ENCODE measurements at places on chromosomes 3 and 15.
A peak's percentile ranks its signal among the peaks of the same experiment; 100 is the strongest.

GRCh38 chr3:189167027-189167766 lies 4.6 kb upstream of the TPRG1 start:
- no peak for DNase-seq

DNA sequence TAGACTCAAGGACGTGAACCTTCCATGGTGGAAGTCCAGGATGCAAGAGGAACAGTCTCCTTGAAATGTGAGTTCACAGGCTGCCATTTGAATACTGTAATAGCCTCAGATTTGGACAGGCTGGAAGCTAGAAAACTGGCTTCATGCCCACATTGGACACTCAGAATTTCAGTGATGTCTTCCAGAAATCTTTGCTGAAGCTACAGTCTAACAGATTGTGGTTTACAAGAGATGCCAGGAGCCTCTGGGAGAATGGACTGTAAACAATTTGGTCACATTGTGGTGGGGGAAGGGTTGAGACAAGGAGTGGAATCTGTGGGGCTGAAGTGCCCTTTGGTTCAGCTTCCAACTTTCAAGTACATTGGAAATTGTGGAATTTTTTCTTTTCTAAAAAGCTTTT lies 252.0 kb upstream of the PROK2 start:
- no peak for DNase-seq

- no peak for DNase-seq
Measured at GRCh38 chr3:79002465-79003372, 765.1 kb downstream of the ROBO1 start.

GRCh38 chr3:128923576-128923975 lies 44.2 kb downstream of the ACAD9 start:
- DNase-seq: no peak

DNA sequence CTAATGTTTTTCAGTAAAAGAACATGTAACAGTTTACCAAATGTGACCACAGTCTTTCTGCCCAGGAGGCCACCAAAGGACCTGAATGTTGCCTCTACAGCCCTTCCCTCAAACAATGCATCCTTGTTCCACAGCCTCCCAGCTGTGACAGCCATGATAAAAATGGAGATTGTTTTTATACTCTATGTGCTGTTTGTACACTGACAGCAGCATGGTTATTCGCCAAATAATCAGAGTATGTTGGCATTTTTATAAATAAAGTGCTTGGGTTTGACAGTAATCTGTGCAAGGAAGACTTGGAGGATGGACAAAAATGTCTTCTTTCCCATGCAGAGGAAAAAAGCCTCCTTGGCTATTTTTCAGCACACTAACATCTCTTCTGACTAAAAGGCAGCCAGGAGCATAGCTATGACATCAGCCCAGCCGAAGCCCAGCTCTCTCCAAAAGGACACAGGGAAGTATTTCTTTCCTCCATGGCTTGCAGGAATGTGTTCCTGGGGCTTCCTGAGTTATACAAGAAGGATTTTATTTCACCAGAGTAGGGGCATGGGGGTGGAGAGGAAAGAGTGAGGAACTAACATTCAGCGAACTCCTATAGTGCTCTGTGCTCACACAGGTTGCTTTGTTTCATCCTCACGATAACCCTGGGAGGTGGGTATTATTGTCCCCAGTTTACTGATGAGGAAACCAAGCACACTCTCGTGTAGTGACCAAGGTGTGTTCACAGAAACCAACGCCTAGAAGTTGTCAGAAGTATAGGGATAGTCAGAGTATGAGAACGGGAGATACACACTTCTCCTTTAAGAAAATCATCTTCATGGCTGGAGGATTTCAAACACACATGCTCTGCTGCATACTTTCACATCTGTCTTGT lies 339.7 kb downstream of the MECOM start:
- DNase-seq: no peak

GRCh38 chr3:99315896-99316295 lies 322.5 kb upstream of the COL8A1 start:
- DNase-seq: no peak

GRCh38 chr3:177213801-177214535 lies 16.7 kb upstream of the TBL1XR1 start:
- DNase-seq: no peak

GRCh38 chr15:62046078-62046743 lies 14.0 kb downstream of the VPS13C start:
- no peak for DNase-seq

GRCh38 chr15:44788748-44789147 lies 52.4 kb downstream of the TRIM69 start:
- DNase-seq: peak; percentile 1

DNA sequence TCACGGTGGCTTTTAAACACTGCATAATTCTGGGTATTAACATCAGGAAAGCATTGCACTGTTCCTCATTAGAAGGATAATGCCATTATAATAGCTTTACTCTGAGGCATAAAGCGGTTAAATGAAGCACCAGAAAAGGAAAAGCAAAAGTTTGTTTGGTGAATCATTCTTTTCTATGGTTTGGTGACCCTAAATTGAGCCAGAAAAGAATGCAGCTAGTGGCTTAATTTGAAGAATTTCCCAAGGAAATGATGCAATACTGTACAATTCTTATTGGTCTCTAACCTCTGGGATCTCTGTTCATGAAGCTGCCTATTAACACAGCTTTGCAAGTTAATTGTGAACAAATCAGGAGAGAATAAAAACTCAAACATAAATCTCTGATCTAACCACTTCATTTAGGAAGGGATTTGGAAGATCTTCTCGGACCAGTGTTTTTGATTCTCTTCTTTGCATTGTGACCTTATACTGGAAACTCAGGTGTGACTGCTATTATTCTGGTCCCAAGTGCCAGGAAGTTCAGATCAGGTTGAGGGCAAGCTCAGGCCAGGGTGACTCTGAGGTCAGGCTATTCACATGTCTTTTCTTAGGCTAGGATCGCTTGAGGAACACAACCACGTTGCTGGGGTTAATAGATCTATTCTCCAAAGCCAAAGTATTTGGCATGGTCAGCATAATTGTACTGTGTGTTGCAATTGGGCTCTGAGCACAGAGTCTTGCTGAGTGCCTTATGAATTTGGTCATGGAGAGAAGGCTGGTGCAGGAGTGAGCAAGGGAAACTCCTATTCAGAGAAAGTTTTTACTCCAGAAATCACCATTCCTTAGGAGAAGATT lies 11.3 kb upstream of the DLG1 start:
- peak; percentile 79 for DNase-seq

GRCh38 chr3:130529486-130530215 lies 12.7 kb downstream of the COL6A6 start:
- no peak for DNase-seq

DNA sequence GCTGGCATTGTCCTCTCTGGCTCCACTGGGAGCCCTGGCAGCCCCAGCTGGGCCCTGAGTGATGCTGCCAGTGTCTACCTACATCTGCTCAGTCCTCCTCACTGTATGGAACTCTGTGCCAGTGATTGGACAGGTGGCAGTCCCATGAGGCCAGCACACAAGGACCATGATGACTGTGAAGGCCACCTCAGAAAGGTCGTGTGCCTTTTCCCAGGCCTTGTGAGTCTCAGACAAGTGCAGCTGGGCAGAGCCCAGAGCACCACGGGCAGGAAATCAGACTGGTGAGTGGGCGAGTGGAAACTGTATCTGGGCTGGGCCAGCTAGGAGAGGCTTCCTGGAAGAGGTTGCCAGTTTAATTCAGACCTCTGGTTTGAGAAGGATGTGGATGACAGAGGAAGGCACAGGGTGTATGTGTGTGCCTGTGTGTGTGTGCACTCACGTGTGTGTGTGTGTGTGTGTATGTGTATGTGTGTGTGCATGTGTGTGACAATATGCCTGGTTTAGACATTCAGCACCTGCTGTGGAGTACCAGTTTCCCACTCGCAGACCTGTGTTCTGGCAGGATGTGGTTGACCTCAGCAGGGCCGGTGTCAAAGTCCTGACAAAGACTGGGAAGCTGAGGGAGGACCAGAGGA lies 7.0 kb downstream of the MAPKAPK3 start:
- peak; percentile 31 for DNase-seq

- DNase-seq: no peak
Measured at GRCh38 chr3:45607790-45608189, 13.2 kb downstream of the LIMD1 start.

- DNase-seq: no peak
Measured at GRCh38 chr15:91200101-91200754, 100.2 kb downstream of the SV2B start.

- DNase-seq: no peak
Measured at GRCh38 chr15:34336991-34337556, 507 bp downstream of the SLC12A6 start.

GRCh38 chr15:81023483-81024264 lies 23.0 kb downstream of the TLNRD1 start:
- DNase-seq: peak; percentile 99

DNA sequence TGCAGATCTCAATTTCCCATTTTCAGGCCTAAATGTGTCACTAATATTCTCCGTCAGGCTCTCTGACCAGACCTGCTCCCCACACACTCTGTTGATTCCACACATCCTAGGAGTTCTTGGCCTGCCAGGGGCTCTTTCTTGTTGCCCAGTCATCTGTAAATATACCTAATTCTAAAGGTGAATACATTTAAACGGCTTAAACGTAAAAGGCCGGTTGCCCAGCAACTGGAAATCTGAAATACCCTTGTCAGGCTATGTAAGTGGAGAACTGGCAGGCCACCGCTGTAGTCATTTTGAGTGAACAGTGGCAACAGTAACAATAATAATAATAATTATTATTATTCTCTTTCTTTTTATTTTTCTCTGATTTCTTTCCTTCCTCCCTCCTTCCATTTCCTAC lies 302.7 kb downstream of the AGBL1 start:
- no peak for DNase-seq

DNA sequence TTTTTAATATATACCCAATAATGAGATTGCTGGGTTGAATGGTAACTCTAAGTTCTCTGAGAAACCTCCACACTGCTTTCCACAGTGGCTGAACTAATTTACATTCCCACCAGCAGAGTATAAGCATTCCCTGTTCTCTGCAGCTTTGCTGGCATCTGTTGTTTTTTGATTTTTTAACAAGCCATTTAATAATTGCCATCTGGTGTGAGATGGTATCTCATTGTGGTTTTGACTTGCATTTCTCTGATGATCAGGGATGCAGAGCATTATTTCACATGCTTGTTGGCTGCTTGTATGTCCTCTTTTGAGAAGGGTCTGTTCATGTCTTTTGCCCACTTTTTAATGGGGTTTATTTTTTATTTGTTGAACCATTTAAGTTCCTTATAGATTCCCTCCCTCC lies 75.0 kb upstream of the EPHB3 start:
- no peak for DNase-seq

GRCh38 chr3:16433701-16434151 lies 79.8 kb downstream of the RFTN1 start:
- DNase-seq: no peak

GRCh38 chr3:15685927-15686326 lies 84.4 kb downstream of the BTD start:
- DNase-seq: peak; percentile 25

DNA sequence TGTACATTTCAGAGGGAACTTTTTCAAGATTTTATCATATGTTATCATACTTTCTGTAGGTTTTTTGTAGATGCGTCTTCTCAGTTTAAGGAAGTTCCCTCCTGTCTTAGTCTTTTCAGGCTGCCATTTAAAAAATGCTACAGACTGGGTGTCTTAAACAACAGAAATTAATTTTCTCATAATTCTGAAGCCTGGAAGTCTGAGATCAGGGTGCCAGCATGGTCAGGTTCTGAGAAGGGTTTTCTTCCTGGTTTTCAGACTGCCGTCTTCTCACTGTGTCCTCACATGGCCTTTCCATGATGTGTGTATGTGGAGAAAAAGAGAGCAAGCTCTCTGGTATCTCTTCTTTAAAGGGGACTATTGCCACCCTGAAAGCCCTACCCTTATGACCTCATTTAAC lies 189.9 kb upstream of the SOX2 start:
- DNase-seq: no peak

DNA sequence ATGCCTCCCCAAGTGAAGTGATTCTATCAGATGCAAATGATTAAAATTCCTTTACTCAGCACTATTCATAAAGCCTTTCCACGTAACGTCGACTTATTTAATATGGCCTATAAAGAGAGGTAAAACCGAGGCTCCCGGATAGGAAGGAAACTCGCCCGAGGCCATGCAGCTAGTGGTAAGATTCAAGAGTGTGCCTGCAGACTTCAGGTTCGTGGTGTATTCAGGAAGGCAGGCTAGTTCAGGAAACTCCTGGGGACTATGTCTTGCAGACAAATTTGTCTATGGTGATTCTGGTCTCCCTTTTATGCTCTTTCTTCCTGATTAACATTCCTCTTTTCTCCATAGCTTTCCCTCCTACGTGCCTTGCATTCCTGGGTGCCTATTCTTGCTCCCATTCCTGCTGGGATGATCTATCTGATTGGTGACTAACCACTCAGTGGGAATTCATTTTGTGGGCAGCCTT lies 150.7 kb downstream of the SST start:
- DNase-seq: no peak

DNA sequence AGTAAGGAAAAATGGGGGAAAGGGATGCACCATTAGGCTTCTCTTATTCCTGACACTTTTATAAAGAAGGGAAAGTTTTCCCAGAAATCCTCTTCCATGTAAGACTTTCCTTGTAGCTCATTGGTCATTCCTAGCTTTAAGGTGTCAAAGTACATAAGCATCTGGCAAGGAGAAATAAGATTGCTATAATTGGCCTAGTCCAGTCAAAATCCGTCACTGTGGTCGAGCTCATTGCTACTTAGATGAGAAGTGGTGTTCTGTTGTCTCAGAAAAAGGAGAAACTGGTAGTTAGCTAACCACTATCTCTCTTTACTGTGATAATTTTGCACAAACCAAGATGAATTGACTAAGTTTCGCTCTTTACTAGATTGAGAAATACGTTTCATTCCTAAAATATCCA lies 370.1 kb downstream of the CNTN4 start:
- DNase-seq: peak; percentile 90

GRCh38 chr3:156036258-156037053 lies 83.9 kb upstream of the KCNAB1 start:
- no peak for DNase-seq

- DNase-seq: peak; percentile 75
Measured at GRCh38 chr3:189275852-189276251, 104.1 kb downstream of the TPRG1 start.

- no peak for DNase-seq
Measured at GRCh38 chr15:68272721-68273271, 4.7 kb upstream of the FEM1B start.

DNA sequence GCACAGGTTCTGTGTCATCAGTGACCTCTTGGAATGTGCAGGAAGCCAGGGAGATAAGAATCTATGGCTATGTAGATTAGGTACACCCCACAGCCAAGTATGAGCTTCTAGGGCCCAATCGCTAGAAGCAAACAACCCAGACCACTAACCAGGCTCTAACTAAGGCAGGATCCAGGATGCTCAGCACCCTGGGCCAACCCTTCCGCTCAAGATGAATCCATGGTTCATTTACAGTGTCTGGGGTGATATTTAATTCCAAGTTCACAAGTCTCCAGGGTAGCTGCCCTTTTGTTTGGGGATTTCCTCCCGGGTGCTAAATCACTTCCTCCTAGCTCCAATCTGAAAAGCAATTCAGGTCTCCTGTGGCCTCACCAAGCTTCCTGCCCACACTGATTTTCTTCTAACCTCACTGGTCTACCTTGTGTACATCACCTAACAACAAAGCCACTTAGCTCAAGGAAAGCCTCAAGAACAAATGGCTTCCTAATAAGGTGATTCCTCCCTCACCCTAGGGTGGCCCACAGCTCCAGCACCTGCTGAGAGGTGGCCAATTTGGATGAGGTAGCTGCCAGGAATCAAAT lies 2.4 kb downstream of the EHD4 start:
- DNase-seq: no peak

Measured in MV-4-11 (cell line).